ENCODE measurements at places on chromosomes 1 and 21.

DNA sequence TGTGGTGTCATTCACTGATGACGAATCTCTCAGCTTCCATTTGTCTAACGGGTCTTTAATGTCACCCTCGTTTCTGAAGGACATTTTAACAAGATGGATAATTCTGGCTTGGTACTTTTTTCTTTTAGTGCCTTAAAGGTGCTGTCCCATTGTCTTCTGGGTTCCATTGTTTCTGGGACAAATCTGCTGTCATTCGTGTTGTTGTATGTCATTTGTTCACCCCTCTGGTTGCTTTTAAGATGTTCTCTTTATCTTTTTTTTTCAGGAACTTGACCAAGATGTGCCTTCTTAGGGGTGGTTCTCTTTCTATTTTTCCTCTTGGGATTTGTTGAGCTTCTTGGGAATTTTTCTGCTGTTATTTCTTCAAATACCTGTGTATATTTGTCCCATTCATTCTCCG is 14.0 kb upstream of the MMEL1 start:
- no peak for DNase-seq

DNA sequence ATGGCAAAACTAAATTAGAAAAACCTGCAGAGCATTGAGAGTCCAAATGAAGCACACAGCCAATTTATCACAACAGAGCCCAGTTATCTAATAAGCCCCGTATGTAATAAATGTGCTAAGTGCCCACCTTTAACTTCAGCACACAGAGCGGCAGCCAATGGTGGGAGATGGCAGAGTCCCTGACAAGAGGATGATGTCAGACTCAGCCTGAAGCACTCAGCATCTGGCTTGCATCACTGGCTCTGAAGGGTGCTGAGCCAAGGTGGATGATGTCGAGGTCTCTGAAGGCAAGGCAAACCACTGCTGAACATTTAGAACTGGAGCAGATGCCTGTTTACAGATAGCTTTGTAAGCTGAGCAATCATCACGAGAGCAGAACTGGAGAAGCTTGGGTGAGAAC is 118.3 kb downstream of the NUF2 start:
- DNase-seq, result no peak

- DNase-seq, result no peak
Observed at GRCh38 chr1:181412746-181413145, 70.6 kb upstream of the CACNA1E start.

- no peak for DNase-seq
Observed at GRCh38 chr1:206133751-206134415, 16.7 kb upstream of the AVPR1B start.

- no peak for DNase-seq
Observed at GRCh38 chr1:203589171-203589570, 37.5 kb upstream of the ATP2B4 start.

GRCh38 chr1:175734642-175735041 is 8.8 kb downstream of the TNR start:
- no peak for DNase-seq

DNA sequence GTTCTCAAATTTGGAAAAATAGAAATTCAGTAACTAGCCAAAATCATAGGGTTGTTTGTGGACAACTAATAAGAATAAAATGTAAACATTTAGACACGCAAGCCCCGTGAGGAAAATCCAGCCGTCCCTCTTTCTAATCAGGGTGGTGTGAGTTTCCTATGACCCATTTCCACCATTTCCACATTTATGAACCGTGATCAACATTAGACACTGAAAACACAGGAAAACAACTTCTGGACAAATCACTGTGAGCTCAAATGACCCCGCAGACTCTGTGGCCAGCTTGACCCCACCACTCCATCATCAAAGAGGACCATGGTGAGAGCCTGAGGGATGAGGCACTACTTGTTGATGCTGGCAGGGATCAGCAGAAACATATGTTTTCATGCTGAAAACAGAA is 101.0 kb downstream of the SIM2 start:
- DNase-seq, result no peak

DNA sequence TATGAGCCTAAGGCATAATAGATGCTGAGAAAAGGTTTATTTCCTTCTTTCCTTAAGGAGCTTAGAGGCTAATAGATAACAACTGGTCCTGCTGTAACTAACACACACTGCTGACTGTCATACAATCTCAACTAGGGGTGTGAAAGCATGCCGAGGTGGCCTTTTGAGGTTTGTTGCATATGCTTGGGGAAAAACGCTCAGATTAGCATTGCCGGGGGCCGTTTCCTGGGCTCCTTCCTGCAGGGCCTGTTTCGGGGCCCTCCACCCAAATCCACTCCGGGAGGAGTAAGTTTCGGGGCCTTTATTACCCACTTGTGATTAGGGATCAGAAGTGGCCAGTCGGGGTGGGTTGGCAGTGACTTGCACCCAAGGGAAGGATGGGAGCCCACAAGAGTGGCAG is 27.2 kb upstream of the RCSD1 start:
- no peak for DNase-seq

DNA sequence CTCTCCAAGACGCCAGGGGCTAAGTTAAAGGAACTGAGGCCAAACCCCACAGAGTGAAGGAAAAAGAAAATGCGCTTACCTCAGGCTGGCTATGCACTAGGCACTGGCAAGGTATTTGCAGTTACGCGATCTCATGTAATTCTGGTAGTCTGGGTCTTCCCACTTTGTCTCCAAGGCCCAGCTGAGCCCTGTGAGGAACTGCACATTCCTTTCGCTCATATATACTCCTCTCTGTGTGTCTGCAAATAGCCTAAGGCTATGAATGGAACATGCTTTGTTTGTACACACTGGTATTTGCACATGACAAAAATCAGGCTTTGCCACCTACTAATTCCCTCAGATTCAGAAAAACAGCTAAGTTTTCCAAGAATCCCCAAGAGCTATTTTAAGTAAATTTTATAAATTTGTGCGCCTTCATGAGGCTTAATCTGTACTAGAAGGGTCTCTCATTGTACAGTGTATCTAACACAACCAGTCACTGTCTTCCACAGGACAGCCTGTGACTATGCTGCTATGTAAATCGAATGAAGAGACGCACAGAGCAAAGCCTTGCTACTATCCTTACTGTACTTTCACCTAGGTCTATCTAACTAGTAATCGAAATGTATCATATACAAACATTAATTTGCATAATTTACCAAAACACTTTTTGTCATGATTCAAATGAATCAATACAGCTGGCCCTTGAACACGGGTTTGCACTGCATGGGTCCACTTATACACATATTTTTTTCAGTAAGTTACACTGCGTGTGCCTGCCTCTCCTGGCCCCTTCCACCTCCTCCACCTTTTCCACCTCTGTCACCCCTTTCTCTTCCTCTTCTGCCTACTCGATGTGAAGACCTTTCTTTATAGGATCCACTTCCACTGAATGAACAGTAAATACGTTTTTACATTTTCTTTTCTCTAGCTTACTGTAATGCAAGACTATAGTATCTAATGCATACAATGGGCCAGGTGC is 87.0 kb downstream of the SIPA1L2 start:
- no peak for DNase-seq

Data from activated CD4-positive, alpha-beta T cell treated with anti-CD3 and anti-CD28 coated beads, Interleukin-2, amount 50 U/mL, for 4 hours (primary cell).